ENCODE measurements at places on chromosomes 11 and 22. TPM values are rescaled to one million over a fixed set of nuclear protein-coding genes. Genes with fewer than 3 reads are reported as not detected.
A peak's percentile ranks its signal among the peaks of the same experiment; 100 is the strongest.

The MS4A6E gene
- not detected for polyA plus RNA-seq

The WNT11 gene
- polyA plus RNA-seq = 3.8 TPM

DNA sequence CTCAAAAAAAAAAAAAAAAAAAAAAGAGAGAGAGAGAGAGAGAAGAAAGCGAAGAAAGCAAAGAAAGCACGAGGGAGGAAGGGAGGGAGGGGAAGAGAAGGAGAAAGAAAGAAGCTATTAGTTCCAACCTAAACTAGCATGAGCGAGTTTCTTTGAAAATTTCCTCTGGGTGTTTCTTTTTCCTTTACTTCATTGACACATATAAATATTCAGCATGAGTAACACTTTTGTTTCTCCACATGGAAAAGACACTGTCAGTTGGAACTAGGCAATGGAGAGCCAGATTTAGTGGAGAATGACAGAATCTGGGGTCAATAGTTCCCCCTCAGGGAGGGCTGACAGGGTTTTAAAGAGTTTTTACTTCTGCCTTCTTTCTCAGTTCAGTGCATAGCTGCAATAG lies 257.4 kb downstream of the DDX10 start:
- DNase-seq = no peak

The TRIM49 gene
- not detected for polyA plus RNA-seq

DNA sequence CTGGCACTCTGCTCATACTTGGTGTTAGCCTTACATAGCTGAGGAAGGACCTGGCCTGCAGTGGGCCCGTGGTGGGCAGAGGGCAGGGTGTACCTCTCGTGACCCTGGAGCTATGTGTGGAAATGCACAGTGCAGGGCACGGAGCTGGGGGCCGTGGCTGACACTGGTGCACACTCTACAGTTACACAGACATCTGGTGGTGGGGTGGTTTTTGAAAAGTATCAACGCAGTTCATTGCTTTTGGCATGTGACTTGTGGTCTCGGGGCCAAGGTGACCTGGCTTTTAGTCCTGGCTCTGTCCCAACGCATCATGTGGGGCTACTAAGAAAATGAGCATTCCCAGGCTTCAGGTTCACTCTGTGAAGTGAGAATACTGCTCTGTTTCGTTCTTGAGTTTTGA lies 553.6 kb downstream of the NTM start:
- no peak for DNase-seq

The FGF3 gene
- polyA plus RNA-seq = not detected

DNA sequence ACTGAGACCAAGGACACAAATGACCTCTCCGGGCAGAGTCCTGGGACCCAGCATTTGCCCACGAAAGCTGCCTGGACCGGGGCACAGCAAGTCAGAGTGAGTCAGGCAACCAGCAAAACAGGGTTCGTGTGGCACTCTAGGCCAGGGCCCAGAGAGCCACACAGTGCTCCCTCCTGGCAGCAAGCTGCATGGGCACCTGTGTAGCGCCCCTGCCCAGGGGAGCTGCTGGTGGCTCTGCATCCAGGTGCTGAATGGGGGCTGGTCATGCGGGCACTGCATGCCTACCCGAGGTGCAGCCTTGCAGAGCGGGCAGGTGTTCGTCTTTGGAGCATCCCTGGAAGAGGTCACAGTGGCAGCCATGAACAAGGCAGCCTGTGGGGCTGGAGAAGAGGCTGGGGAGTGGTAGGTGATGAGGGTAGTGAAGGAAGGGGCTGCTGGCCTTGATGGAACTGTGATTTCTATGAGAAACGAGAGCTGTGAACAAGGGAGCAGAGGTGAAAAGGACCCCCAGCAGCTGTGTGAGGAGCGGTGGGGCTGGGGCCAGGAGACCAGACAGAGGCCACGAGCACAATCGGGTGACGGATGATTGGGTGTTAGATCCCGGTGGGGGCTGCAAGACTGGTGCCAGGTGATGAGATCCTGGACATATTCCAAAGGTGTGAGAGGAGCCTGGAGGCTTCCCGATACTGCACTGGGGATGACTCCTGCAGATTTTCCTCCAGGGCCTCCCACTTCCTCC lies 63.3 kb downstream of the DGCR2 start:
- DNase-seq = no peak

GRCh38 chr11:35098855-35099254 lies 40.1 kb upstream of the CD44 start:
- no peak for DNase-seq

DNA sequence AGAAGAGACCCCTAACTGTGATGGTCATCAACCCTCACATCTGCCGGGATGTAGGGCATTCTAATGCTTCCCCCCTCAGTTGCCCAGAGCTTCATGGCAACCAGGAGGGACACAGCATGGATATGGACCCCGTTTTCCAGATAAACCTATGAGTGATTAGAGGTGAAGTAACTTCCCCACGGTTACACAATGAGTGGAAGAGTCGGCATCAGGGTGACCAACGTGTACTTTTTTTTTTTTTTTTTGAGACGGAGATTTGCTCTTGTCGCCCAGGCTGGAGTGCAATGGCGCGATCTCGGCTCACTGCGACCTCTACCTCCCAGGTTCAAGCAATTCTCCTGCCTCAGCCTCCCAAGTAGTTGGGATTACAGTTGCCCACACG lies 25.0 kb downstream of the TXN2 start:
- DNase-seq = no peak

DNA sequence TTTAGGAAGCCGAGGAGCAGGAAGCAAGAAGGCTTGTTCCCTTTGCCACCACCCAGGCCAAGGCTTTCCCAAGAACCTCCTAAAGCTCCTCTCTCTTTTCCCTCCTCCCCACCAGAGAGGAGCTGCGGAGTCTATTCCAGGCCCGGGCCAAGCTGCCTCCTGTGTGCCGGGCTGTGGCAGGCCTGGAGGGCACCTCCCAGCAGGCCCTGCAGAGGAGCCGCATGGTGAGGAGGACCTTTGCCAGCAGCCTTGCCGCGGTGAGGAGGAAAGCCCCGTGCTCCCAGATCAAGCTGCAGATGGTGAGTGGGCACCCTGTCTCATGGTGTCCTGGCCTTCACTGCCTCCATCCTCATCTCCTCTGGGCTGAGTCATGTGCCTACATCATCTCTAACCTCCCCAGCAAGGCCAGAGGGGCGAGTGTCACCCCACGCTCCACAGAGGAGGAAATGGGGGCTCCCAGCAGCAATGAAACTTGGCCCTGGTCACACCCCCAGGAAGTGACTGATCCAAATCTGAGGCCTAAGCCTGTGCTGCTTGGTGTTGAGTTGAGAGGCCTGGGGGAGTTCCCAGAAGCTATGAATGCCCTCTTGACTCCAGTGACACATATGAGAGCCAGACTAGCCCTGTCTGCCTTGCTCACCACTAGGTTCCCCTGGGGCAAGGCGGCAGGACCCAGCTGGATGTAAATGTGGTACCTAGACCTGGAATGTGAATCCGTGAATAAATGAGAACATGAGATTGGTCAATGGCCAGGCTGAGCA lies 104.2 kb downstream of the MYO18B start:
- DNase-seq = no peak

The RIMBP3C gene
- not detected for polyA plus RNA-seq

DNA sequence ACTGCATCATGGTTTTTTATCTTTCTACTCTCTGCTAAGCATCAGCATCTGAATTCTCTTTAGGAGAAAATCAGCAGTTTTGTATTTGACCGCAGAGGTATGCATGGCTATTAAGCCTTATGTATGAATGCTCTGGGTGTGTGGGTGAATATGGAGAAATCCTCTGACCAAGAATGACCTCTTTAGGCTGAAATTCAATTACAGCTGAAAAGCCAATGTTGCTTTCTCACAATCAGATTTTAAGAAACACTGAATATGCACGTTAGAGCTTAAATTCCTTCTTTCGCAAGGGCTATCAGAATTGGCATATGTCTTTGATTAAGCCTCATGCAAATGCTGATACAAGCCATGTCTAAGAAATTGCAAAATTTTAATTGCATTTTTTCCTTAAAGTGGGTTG lies 43.2 kb downstream of the ARHGAP42 start:
- no peak for DNase-seq

GRCh38 chr11:100817620-100818019 lies 130.5 kb downstream of the ARHGAP42 start:
- DNase-seq = no peak

DNA sequence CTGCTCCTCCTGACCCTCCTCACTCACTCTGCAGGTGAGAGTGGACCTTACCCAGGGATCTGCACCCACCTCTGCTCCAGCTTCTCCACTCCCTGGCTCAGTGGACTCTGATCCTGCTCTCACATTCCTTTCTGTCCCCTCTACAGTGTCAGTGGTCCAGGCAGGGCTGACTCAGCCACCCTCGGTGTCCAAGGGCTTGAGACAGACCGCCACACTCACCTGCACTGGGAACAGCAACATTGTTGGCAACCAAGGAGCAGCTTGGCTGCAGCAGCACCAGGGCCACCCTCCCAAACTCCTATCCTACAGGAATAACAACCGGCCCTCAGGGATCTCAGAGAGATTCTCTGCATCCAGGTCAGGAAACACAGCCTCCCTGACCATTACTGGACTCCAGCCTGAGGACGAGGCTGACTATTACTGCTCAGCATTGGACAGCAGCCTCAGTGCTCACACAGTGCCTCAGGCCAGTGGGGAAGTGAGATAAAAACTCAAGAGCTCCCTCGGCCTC lies 29.7 kb upstream of the VPREB1 start:
- DNase-seq = no peak

The SYNGR1 gene
- polyA plus RNA-seq = 41.9 TPM

DNA sequence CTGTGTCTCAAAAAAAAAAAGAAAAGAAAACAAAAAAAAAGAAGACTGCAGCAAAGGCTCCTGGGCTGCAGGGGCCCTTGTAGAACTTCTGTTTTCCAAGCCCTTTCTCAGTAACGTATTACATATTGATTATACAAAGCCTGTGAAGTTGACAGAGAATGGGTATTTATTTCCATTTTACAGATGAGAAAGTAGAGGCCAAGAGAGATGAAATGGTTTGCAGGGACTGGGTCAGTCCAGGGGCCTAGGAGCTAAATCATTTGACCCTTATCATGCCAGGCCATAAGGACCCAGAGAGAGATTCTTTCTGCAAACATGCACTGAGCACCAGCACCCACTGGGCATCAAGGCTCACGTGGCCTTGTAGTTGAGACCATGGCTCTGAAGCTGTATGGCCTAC lies 4.5 kb downstream of the PPP2R5B start:
- no peak for DNase-seq

- no peak for DNase-seq
Observed at GRCh38 chr11:104061853-104062521, 25.5 kb downstream of the DDI1 start.

The MYO18B gene
- 140 TPM for polyA plus RNA-seq

GRCh38 chr22:17788528-17789378 lies 14.5 kb upstream of the BID start:
- DNase-seq = no peak

The DRD2 gene
- 0.12 TPM for polyA plus RNA-seq

- DNase-seq = peak; percentile 77
Observed at GRCh38 chr11:67270256-67271204, 4.3 kb downstream of the GRK2 start.

The POLR3H gene
- 20.2 TPM for polyA plus RNA-seq

- DNase-seq = no peak
Observed at GRCh38 chr11:41999066-41999465, 539.6 kb upstream of the LRRC4C start.

DNA sequence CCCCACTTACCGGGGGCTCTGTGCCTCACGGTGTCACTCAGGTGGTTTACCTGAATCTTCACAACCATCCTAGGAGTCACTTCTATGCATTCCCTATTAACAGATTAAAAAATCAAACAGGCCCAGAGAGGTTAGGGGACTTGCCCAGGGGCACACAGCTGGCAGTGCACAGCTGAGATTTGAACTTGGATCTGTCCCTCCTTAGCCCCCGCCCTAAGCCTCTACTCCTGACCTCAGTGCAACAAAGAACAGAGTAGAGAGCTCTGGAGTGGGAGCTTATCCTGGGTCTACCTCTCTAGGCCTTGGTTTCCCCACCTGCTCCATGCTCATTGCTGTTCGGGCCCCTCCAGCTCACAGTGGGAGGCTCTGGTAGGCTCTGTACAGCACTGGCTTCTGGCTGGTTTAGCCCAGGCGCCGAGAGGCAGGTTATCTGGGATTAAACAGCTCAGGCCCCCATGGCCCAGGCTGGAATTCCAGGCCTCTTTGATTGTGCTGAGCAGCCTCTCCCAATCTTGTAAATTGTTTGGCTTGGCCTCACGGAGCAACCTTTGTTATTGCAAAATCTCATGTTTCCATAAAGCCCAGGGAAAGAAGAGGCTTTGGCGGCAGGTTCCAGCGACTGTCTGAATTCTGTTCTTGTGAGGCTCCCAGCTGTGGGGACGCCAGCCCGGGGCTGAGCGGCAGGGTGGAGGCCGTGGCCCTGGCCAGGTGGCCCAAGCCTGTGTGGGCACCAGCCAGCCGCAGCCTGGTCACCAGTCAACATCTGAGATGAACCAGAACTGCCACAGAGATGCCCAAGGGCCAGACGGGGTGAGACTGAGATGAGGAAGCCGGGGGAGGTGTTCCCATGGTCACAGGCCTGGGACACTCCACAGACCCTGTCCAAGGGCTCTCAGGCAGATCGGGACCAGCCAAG lies 28.9 kb upstream of the SHISAL1 start:
- DNase-seq = no peak

DNA sequence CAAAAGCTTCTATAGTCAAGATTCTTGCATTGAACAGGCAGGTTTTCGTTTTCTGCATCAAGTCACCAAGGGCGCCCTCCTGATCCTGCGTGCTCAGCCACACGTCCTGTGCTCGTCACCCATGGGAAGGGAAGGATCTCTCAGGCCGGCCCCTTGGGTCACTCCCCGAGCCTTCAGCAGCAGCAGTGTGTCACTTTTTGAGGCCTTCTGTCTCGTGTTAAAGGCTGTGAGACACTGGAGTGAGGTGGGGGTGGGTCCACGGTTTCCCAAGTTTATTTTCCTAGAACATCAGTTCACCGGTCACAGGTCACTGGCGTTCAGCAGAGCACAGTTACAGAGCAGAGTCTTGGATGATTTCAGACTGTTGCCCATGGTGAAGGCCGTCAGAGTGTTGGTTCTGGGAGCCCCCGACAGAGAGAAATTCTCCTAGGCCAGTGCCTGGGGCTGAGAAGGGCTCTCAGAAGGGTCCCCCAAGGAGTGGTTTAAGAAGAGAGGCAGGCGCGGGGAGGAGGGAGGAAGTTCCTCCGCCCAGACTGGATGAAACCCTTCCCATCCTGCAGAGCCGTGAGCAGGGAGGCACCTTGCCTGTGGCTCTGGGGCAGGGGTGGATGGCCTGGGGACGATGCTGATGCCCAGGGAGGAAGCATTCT lies 13.5 kb upstream of the ADORA2A start:
- DNase-seq = no peak

The ACER3 gene
- 3.2 TPM for polyA plus RNA-seq
